ENCODE measurements at places on chromosomes 1 and 21.

DNA sequence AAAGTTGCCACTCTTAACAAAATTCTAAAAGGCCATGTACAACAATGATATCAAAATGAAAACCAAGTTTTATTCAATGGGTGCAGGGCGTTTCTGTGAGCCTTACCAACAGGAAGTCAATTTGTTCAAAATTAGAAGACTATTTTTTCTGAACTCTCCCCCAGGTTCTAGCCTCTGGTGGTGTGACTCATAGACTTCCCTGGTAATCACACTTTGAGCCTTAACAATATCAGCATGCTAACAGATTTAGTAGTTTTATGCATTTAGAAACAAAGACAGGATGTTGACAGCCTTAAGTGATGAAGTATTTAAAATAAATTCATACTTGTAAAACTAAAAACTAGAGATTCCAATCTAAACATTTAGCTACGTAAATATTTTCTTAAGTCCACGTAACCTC, 88.4 kb downstream of the LRRC8C start:
- DNase-seq, result no peak

- DNase-seq, result no peak
These were observed at the start of gene CLCNKB for GRCh38 chr1:16043521-16043920. CLCNKB (plus strand) TSS chr1:16043782; CDS start chr1:16044493, 711 bp downstream.

GRCh38 chr1:109399326-109399957, 1.7 kb upstream of the SORT1 start:
- no peak for DNase-seq

DNA sequence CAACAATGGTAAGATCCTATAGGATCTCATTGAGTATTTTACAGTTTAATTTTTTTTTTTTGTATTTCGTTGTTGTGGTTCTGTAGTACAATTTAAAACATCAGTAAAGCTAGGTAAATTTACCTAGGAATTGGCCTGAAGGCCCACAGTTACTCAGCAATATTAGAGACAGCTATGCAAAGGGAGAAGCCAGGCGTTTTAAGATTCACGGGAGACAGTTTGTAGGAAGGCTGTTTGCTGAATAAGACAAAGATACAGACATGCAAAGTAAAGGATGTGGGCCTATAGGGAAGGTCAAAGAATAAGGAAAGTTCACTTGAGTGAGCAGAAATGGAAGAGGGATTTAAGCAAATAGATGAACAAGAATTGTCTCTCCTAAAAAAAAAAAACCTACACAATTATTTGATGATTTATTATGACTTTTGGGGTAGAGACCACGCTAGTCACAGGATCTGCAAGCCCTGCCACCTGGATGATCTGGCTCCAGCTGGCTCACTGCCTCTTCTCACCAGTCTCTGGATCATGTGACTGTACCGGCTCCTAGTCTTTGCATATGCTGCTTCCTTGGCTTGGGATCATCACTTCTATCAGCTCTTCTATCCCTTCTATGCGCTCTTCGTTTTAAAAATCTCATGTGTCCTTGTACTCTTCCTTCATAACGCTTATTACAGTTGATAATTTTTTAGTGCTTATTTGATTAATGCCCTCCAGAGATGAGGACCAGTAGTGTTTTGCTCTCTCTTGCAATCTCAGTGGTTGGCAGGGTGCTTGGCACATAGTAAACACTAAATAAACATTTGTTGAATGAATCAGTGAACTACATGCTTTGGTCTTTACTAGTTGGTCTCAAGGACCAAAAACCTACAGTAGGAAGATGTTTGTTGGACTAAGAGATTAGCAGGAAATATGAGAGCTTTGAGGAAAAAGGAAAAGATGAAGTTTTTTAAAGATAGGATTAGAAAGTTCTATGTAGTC, 14.1 kb downstream of the DYRK1A start:
- no peak for DNase-seq

GRCh38 chr1:168654198-168654915, 74.6 kb downstream of the DPT start:
- no peak for DNase-seq

- DNase-seq, result no peak
These were observed at the start of gene PRKAA2 for GRCh38 chr1:56644919-56645676. PRKAA2 (plus strand) TSS chr1:56645314; CDS start chr1:56645388, 74 bp downstream.

DNA sequence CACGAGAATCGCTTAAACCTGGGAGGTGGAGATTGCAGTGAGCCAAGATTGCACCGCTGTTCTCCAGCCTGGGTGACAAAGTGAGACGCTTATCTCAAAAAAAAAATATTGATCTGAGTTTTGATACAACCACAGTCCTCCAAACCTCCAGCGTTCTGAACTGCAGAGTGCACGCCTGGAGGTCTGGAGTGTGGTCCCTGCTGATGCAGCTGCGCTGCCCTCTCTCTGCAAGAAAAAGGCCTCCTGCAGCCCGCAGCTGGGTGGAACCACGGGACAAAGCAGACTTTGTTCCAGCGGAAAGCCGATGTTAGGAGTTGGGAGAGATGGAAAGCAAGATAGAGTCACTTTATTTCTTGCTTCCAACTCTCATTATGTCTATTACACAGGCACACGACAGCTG, 144.9 kb upstream of the SOD1 start:
- DNase-seq, result no peak

DNA sequence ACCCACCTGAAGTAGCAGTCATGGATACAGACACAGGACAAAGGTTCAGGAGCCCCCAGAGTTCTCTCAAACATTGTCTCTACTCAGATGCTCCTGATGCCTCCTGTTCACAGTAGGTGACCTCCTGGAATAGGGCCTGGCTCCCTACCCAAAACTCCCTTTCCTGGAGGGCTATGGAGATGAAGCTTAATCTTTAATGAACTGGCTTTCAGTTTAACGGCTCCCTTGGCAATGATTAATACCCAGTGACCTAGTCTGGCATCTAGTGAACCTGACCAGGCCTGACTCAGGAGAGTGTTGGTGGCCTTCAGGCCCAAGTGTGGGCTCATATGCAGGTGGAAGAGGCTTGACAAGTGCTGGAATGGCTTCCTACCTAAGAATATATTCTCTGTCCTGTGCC, 65.2 kb upstream of the TRABD2B start:
- DNase-seq, result no peak

DNA sequence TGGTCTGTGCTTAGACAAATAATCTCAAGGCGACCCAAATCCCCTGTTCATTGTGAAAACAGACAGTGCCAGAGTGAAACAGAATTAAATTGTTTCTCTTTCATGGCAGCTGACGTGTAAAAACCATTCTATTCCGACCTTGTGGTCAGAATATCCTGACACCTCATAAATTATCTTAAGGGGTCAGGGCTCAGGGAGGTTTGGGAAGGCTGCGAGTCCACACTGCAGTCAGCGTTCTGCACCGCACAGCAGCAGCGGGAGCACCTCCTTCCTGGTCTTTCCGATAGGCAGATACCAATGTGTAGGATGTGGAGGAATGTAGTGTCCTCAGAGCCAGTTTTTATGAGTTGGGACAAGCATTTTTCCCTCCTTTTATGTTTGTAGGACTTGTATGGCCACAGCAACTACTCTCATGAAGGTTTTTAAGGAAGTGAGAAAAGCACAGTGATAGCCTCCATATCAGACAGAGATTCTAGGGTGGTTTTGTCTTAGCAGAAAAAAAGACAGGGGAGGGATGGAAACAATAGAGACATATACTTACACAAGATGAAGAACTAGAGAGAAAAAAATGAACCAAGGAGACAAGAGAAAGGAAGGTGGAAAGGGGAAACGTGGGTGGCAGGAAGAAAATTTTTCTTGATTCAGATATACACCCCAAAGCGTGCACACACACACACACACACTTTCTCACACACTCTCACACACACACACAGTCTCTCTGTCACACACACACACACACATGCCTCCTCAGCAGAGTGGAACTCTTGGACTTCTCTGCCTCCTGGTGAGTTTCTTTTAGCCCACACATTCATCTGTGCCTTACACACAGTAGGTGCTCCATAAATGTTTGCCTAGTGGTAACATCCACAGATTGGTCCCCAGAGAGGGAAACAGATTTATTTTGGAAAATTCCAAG, 68.6 kb downstream of the NTMT2 start:
- DNase-seq, result no peak

DNA sequence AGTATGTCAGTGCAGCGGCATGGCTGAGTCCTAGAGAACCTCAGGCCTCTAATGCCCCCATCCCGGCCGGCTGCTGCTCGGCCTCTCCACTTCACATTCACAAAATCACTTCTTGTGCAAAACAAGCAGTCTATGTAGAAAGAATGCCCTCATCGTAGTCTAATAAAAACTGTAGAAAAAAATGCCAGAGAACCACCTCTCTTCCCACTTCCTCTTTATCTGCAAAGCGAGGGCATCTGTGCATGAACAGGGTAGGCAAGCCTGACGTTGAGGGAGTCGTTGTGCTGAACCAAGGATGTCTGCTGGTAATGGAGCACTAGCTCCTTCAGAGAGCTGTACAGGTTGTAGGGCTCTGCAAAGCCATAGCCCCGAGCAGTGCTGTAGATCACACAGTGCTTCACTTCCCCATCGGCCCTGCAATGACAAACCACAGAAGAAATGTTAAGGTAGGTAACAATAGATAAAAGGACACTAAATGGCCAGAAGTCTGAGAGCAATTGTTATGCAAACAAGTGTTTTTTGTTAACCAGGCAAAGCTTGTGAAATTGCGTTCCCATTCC, 88.9 kb downstream of the PIK3R3 start:
- no peak for DNase-seq

DNA sequence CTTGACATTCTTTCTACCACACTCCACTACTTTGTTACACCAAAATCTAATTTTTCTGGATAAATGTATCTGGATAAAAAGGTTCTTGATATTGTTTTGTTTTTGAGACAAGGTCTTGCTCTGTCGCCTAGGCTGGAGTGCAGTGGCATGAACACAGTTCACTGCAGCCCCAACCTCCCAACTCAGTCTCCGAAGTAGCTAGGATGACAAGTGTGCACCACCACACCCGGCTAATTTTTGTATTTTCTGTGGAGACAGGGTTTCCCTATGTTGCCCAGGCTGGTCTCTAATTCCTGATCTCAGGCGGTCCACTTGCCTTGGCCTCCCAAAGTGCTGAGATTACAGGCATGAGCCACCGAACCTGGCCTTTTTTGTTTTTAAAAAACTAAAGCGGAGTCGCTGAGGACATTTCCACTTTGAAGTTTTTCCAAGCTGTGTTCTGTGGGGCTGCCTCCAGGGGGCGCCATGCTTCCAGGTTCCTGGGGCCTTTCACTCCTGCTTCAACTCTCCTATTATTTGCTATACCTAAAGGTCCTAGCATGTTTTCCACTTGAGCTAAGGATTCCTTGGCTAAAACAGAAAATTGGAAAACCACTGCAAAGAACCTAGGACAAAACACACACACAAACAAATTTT, 14.1 kb upstream of the NCMAP start:
- DNase-seq, result no peak

DNA sequence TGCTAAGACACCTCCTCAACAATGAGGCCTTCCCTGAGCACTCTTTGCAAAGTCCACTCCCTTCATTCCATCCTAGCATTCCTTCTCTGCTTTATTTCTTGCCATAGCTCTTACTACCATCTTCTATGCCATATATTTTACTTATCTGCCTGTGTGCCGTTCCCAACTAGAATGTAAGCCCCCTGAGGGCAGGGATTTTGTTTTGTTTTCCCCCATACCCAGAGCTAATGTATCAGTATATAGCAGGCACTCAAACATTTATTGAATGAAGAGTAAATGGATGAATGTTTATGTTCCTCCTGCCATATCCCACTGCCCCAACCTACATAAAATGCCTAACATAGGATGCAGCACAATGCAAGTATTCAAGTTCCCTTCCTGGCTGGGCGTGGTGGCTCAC, 14.9 kb upstream of the PPP1R15B start:
- DNase-seq, result no peak

- no peak for DNase-seq
These were observed 6.1 kb upstream of the TINAGL1 start for GRCh38 chr1:31570228-31570627.

DNA sequence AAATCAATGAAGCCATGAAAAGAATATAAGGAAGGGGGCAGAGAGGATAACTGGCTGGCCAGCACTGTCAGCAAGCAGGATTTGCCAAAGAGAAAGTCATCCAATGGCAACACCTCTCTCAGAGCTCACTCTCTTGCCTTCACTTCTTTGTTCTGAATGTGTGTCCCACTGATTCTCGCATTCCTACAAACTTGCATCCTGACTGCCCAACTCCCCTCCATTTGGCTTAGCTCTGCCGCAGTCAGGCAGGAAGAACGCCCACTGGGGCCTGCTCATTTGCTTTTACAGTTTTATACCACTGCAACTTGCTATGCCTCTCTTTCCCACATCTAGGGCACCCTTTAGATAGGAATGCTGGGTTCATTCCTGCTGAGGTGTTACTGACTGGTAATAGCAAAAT, 364.2 kb upstream of the ST6GALNAC5 start:
- no peak for DNase-seq

GRCh38 chr1:204411451-204412204, at the start of gene PPP1R15B:
PPP1R15B (minus strand) TSS chr1:204411817; CDS start chr1:204411411, 406 bp downstream.
- peak; percentile 97 for DNase-seq

GRCh38 chr1:232493869-232494268, 136.1 kb downstream of the SIPA1L2 start:
- no peak for DNase-seq

DNA sequence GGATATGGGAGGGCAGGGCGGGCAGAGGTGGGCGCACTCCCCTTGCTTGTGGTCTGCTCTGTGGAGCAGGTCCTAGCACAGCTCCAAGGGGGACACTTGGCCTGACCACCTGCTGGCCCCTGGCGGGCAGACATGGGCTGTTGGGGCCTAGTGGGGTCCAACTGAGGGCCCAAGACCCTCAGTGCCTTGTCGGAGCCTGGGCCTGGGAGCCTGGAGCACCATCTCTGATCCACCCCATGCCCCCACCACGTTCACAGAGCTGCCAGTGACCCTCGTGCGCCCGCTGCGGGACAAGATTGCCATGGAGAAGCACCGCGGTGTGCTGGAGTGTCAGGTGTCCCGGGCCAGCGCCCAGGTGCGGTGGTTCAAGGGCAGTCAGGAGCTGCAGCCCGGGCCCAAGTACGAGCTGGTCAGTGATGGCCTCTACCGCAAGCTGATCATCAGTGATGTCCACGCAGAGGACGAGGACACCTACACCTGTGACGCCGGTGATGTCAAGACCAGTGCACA, 70.6 kb downstream of the OBSCN start:
- no peak for DNase-seq

GRCh38 chr1:26097696-26098095, 13.9 kb upstream of the PDIK1L start:
- DNase-seq, result no peak

- DNase-seq, result no peak
These were observed 26.9 kb upstream of the C1orf21 start for GRCh38 chr1:184359909-184360308.
